NCI-H2227 treated with DMSO at 0.1 percent for 48 hours (cell line): ENCODE measurements at places on chromosomes 13 and 19.

DNA sequence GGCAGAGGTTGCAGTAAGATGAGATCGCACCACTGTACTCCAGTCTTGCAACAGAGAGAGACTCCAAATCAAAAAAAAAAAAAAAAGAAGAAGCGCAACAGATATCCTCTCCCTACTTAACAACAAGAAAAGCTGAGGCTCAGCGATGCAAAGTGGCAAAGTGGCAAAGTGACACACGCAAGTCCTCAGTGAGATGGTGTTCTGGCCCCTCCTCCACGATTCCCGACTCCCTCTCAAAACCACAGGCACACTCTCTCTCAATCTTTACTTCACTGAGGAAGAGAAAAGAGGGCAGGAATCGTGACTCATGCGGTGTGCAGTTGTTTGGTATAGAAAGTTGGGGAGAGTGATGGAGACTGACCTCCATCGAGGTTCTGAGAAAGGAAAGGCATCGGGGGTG lies 12.6 kb downstream of the FFAR2 start:
- DNase-seq = no peak

GRCh38 chr19:18990128-18990708 lies 43.1 kb downstream of the SUGP2 start:
- DNase-seq = no peak

GRCh38 chr19:5743630-5744029 lies 23.2 kb downstream of the CATSPERD start:
- DNase-seq = no peak

DNA sequence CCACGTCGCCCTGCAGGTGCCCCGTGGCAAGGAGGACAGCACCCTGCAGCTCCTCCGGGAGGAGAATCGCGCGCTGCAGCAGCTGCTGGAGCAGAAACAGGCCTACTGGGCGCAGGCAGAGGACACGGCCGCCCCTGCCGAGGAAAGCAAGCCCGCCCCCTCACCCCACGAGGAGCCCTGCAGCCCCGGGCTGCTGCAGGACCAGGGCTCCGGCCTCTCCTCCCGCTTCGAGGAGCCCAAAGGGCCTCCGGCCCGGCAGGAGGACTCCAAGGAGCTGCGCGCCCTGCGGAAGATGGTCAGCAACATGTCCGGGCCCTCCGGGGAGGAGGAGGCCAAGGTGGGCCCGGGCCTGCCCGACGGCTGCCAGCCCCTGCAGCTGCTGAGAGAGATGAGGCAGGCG lies 11.6 kb downstream of the CBY2 start:
- DNase-seq = no peak

DNA sequence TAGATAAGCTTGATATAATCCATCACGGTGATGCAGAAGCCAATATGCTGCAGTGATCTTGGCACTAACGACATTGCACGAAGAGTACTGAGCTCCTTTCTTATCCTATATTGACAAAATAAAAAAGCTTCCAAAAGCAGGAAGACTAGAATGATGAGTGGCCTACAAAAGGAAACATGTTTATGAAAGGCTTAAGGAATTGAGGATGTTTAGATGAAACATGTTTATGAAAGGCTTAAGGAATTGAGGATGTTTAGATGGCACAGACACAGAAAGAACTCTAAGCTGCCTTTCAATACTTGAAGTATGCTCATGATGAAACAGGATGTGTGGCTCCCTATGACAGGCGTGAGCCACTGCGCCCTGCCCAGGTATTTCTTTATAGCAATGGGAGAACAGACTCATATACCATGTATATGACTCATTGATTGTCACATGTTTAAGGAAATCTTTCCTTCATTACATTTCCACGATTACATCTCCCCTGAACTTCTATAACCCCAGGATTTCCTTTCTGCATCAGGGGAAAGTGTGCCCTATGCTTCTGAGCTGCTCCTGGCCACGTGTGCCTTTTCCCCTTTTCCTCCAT lies 690.8 kb upstream of the ARGLU1 start:
- no peak for DNase-seq

GRCh38 chr13:102466610-102467190 lies 64.9 kb upstream of the FGF14 start:
- no peak for DNase-seq

GRCh38 chr13:58619396-58620113 lies 988.0 kb downstream of the PCDH17 start:
- no peak for DNase-seq

GRCh38 chr13:94162289-94162688 lies 317.2 kb downstream of the DCT start:
- DNase-seq = no peak

GRCh38 chr13:67736646-67737420 lies 506.7 kb upstream of the PCDH9 start:
- no peak for DNase-seq

- DNase-seq = no peak
Observed at GRCh38 chr19:42191855-42192254, 25.6 kb downstream of the DEDD2 start.

- DNase-seq = no peak
Observed at GRCh38 chr13:39784347-39784746, 128.9 kb downstream of the COG6 start.

DNA sequence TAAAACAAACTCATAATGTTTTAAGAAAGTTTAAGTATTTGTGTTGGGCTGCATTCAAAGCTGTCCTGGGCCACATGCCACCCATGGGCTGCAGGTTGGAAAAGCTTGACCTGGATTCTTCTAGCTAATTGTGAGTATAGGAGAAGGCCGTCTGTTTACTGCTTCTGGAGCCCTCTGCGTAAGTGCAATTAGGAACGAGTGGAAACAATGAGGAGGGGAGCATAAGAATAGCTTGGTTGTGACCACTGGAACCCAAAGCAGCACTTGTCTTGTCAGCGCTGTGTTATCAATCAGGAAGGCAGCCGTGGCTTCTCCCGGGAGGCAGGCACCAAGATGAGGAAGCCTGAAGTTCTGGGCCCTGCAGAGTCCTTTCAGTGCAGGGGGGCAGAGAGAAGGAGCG lies 110.4 kb upstream of the MBNL2 start:
- DNase-seq = no peak

DNA sequence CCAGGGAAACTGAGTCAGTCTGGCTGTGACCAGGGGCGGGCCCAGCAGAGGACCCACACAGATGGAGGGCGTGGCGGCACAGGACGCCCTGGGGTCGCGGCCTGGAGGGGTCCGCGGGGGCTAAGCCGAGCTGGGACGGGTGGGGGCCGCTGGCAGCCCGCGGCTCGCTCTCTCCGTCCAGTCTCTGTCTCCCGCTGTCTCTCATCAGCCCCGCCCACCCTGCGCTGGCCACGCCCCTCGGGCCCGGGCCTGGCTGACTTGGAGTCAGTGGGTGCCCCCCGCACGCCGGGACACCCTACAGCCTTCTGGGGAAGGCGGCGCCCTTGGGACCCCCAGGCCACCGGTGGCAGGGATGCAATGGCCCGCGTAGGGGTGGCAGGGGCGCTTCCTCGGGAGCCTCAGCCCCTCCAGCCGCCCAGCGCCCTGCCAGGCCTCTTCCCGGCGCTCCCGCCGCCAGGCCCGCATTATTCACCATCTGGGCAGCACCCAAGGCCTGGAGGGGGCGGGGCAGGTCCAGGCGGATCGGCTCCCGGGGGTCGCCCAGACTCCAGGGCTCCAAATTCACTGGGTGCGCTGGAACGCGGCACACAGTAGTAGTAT lies at the start of gene TBXA2R:
TSS of gene TBXA2R (minus strand) at position 186 of the 600 bp plus-strand sequence. CDS start 6,241 bp downstream, outside the sequence.
- no peak for DNase-seq

GRCh38 chr13:111857846-111858560 lies 208.9 kb upstream of the SOX1 start:
- DNase-seq = no peak

GRCh38 chr19:41328157-41328841 lies 18.3 kb downstream of the CCDC97 start:
- no peak for DNase-seq

- DNase-seq = no peak
Observed at GRCh38 chr13:72586518-72586917, 140.9 kb downstream of the MZT1 start.

DNA sequence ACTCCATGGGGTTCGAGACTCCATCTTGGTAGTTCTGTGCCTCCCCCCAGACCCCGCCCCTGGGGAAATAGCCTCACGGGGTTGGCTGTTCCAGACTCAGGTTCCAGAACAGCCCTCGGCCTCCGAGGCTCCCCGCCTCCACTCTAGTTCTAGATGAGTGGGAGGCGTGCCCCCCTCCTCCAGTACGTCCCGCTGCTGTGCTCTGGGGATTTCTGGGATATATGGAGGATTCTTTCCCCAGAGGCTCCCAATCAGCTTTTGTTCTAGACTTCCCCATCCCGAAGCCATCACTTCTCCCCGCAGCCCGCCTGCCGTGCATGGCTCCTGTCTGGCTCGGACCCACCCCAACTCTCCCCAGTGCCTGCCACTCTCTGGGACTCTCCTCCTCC lies 1.9 kb upstream of the CACNG7 start:
- DNase-seq = no peak

GRCh38 chr19:27822336-27822735 lies 1390.6 kb downstream of the UQCRFS1 start:
- DNase-seq = no peak

GRCh38 chr19:15780610-15781418 lies 6.6 kb upstream of the OR10H5 start:
- no peak for DNase-seq

DNA sequence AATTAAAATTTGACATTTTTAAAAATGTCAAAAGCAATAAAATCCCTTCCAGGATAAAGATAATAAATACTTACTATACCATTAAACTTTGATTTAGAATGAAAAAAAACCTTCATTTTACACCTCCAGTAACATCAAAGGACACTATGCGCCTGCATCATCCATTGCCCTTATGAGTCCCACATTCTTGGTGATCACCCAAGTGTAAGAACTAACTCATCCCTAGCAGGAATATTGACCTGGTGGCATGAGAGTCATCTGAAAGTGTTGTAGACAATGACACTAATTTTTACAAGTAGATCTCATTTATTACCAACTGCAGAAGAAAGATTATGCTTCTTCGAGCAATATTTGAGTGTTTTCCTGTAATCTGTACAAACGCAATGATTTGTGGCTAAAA lies 1128.9 kb downstream of the EFNB2 start:
- DNase-seq = no peak

DNA sequence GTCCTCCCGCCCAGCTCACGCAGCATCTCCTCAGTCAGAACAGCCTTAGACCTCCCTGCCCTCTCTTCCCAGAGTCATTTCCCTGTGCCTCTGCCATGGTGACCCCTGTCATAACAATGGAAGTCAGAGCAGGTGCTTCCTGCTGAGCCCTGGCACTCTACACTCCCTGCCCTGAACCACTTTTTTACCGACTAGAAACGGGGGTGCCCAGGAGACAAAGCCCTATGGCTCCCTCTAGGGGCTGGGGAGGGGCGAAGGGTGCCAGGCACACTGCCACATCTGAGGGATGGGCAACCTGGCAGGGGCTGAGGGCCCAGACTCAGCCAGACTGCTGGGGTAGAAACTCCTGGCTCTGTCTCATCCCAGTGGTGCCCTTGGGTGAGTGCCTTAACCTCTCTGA lies 16.4 kb downstream of the ZNF574 start:
- no peak for DNase-seq
